LHCN-M2 (cell line): ENCODE measurements at places on chromosomes 3 and 15. TPM values are rescaled to one million over a fixed set of nuclear protein-coding genes. Genes with fewer than 3 reads are reported as not detected.

The PATL2 gene
- 0.19 and 0.57 TPM in 2 replicates for total RNA-seq

The CCR9 gene
- total RNA-seq = not detected in 2 replicates

The VWA5B2 gene
- total RNA-seq = not detected in 2 replicates

The SCAMP5 gene
- 0.51 and 0.98 TPM in 2 replicates for total RNA-seq

The NLGN1 gene
- total RNA-seq = 0.26 TPM in 1 of 2 replicates, not detected in the other

The SLC6A20 gene
- total RNA-seq = not detected in 2 replicates

The GNAT1 gene
- total RNA-seq = not detected in 2 replicates

The LRRC34 gene
- total RNA-seq = 5.4 TPM in 2 replicates

The ROPN1B gene
- total RNA-seq = not detected in 2 replicates

The KIF7 gene
- total RNA-seq = 11.1 and 14.1 TPM in 2 replicates

The HTR3E gene
- not detected in 2 replicates for total RNA-seq

The ACOX2 gene
- total RNA-seq = 2.4 and 2.7 TPM in 2 replicates

GRCh38 chr15:75631935-75632334 lies 6.4 kb upstream of the SNUPN start:
- DNase-seq = no peak

- no peak for DNase-seq
Measured at GRCh38 chr15:57048930-57049549, 130.6 kb downstream of the TCF12 start.

- DNase-seq = no peak
Measured at GRCh38 chr3:152319831-152320617, 51.3 kb downstream of the MBNL1 start.

DNA sequence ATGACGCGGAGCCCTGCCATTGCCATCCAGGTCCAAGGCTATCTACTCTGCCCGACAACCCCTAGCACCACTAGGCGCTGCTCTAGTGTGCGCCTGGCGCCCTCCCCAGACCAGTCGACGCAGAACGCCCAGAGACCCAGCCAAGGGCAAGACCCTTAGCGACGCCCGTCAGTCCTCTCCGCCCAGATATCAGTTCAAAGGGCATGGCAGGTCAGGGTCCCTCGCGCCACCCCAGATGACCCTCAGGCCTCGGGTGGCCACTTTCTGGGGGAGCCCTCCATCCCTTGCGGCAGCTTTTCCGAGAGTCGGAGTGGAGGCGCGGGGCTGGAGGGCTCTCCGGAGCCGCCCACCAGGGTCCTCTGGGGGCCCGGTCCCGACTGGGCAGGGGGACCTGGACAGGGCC lies 371 bp upstream of the CLSTN2 start:
- DNase-seq = peak; percentile 19

GRCh38 chr15:42549741-42550392 lies 1.2 kb downstream of the HAUS2 start:
- no peak for DNase-seq

GRCh38 chr3:129317848-129318247 lies 39.2 kb downstream of the HMCES start:
- no peak for DNase-seq

- no peak for DNase-seq
Measured at GRCh38 chr3:4698125-4698821, 205.1 kb downstream of the ITPR1 start.

DNA sequence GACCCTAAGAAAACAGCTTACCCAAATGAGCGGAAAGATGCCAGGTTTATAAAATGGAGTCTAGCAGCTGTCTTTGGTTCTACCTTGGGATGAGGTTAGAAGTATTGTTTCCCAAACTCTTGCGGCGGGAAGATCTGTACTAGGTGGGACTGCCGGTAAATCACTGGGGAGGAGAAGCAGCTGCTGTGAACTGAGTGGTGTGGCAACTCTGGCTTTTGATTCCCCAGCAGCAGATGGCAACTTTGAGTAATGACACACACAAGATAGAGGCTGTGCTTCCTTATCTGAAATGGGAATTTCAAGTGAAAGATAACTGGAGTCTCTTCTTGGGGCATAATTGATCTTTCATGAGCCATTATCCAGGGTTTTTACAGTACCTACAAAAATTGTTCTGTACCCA lies 184.9 kb downstream of the ATG7 start:
- DNase-seq = peak; percentile 73

DNA sequence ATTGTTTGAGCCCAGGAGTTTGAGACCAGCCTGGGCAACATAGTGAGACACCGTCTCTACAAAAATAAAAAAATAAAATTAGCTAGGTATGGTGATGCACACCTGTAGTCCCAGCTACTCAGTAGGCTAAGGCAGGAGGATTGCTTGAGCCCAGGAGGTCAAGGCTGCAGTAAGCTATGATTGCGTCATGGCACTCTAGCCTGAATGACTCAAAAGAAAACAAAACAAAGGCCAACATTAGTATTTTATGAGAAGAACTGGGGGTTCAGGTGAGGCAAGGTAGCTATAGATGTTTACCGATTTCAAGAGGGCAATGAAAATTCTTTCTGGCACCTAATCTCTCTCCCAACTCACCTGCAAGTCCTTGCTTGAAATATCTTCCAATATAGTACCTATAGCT lies 77.2 kb downstream of the GREM1 start:
- peak; percentile 12 for DNase-seq

DNA sequence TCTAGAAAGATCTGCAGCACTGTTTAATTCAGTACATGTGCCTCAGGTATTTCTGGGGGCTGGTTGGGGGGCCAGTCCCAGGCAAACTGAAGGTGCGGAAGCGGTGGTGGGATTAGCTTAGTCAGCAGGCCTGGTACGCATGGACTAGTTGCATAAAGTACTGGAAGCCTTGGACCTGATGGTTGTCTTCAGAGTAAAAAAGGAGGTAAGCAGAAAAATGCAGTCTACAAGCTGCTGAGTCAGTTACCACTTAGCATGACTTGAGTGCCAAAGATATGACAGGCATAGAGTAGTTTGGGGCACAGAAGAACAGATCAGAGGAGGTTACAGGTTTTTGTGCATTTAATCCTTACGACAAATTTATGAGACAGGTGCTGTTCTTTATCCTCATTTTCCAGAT lies 19.9 kb upstream of the GOLGA8J start:
- no peak for DNase-seq

DNA sequence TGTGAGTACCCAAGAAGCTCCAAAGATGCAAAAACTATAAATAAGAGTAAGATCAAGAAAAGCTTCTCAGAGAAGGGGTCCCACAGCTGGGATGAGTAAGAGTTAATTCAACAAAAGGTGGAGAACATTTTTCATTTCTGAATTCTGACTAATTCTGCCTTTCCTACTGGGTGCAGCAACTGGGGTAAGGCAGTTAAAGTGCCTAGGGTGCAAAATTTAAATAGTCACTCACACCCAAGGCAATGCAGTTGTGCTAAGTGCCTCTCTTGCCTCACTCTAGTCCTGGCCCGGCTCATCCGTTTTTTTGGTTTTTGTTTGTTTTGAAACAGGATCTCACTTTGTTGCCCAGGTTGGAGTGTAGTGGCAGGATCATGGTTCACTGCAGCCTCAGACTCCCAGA lies 240.2 kb downstream of the TP63 start:
- no peak for DNase-seq

DNA sequence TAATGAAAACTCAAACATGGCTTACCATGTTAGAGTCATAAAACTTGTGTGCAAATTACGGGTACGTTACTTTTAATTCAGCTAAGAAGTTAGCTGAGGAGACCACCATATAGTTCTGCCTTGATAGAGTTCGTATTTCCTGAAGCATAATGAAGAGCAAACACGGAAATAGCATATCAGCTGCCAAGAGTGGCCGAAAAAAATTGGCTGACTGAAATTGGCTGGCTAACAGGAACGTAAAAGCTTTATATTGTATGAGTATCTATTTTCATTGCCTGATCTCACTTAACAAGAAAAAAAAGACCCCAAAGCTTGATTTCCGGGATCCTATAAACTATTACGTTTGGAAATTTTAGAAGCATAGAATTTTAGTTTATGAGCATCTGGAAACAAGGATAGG lies 1222.9 kb downstream of the ZPLD1 start:
- DNase-seq = no peak

GRCh38 chr3:124364317-124365020 lies 365.8 kb upstream of the UMPS start:
- DNase-seq = no peak

DNA sequence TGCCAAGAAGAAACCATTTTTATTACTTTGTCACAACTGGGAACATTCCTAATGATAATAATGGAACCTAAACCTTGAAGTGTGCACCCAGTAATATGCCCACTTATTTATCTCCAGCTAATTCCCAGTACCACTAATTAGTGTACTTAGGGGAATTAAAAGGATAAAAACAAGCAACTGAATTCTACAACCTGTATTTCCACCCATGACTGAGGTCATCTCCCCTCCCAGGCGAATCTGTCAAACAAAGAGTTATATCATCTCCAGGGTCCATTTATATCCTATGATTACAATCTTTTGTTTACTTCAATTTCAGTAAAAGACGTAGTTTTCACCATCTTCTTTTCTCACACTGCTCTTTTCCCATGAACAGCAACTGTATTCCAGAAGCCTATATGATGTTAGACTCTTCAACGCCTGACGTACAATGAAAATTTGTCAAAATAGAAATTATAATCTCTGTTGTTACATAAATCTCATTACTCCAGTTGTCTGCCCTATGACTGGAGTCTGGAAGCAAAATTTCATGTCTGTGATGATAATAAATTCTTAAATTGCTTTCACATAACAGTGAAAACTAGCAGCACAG lies 177.6 kb downstream of the GOLIM4 start:
- DNase-seq = no peak

- peak; percentile 45 for DNase-seq
Measured at GRCh38 chr15:56052395-56053045, 59.1 kb upstream of the NEDD4 start.

- no peak for DNase-seq
Measured at GRCh38 chr3:16510620-16511319, 2.7 kb downstream of the RFTN1 start.

GRCh38 chr3:16523778-16524177 lies 10.3 kb upstream of the RFTN1 start:
- DNase-seq = peak; percentile 77

- no peak for DNase-seq
Measured at GRCh38 chr3:78725703-78726246, 1042.0 kb downstream of the ROBO1 start.

DNA sequence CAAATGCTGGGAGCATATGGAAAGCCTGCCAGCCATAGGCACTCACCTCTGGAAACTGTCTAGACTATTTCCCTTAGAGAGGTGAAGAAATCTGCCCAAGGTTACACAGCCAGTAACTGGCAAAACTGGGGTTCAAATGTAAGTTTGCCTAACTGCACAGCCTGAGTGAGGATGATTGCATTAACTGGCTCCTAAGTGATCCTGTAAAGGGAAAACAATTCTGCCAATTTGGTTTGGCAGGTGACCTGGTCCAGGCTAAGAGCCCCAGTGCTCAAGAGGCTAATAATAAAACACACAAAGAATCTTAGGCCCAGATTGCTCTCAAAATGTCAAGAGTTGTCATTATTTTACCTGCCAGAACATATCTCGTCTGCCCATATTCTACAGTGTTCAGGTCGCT lies 43.9 kb upstream of the SPRED1 start:
- no peak for DNase-seq

- peak; percentile 61 for DNase-seq
Measured at GRCh38 chr15:39165020-39165706, 415.7 kb upstream of the THBS1 start.

- DNase-seq = peak; percentile 57
Measured at GRCh38 chr15:70507772-70508371, 255.5 kb downstream of the UACA start.

- DNase-seq = no peak
Measured at GRCh38 chr3:190595807-190596206, 81.9 kb downstream of the IL1RAP start.

GRCh38 chr3:37946531-37946889 lies 44.1 kb upstream of the VILL start:
- no peak for DNase-seq

GRCh38 chr3:116052602-116053001 lies 392.7 kb downstream of the LSAMP start:
- no peak for DNase-seq

DNA sequence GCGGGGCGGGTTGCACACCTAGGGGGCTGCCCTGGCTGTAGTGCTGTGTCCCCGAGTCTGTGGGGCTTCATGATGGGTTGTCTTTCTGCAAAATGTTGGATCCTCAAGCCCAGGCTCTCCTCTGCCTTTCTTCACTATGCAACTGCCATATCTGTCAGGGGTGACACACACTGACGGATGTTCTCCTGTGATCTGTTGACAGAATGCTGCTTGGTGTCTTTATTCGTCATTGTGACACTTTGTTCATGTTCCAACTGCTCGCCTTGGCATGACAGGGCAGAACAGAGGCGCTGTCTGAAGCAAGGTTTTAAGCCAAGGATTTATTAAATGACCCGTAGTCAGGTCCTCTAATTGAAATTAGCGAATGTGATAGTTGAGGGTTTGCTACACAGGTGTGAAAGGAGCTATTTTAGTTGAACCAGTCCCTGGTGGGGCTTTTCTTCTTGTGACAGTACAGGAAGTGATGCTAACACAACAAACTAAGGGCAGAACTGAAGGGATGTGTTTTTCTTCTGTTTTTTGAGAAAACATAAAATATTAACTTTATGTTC lies 173.4 kb downstream of the MCTP2 start:
- DNase-seq = no peak

DNA sequence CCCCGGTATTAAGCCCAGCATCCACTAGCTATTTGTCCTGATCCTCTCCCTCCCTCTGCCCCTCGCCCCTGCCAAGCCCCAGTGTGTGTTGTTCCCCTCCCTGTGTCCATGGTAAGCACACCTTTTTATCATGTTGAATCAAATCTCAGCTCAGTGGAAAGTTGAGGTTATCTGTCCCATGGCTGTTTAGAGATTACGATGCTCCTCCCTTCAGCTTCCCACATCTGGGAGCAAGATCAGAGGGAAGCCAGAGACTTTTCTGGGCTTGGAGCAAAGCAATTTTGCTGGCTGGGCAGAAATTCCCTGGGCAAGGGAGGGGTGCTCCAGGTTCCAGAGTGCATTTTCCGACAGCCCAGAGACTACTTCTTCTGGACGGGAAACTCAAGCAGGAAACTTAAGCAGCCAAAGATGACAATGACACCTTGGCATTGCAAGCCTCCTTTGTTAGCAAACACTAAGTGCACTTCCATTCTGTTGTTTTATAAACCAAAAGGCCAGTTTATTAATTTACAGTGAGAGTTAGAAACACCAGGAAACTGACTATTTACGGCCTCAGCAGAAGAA lies 104.5 kb downstream of the MESD start:
- no peak for DNase-seq

DNA sequence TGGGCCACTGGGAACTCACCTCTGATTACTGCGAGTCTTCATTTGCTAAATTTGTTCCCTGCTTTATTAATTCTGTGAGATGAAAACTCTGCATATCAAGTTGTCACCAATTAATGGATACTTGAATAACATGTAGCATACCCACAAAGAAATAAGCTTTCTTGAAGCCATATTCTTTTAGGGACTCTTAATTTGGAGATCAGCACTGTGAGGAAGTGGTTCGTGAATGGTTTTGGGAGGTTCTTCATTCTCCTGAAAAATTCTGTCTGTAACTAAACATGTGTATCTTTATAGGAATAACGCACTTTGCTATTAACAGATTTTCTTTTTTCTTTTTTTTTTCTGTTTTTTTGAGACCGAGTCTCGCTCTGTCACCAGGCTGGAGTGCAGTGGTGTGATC lies 19.1 kb upstream of the TBC1D5 start:
- no peak for DNase-seq
